ENCODE measurements at places on chromosomes 2 and 18.

DNA sequence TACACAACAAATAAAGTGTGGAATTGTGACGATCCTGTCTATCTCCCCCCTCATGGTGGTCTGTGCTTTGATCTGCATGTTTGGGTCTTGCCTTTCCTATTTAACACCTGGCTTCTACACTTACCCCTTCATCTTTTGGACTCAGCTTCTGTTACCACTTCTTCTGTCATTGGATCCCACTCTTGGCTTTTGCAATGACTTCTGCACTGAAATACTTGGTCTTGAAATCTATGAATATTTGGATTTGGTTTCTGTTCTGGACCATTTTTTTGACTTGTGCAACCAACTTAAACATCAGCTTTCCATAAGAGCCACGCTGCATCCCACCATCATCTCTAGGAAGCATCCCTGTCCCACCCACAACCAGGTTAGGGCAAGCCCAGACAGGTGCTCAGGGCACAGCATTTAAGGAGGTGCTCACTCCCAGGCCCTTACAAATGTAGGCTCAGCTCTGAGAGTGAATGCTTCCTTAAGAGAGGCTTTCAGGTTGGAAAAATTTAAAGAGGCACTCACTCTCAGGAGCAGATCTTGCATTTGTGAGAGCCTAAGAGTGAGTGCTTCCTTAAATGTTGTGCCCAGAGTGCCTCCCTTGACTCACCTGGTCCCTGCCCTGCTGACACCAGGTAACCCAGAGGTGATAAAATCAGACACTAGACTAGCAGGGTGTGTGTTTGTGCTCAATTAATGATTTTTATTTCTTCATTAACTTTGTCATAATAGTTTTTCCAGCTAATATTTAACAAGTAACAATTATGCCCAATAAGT, 124.5 kb upstream of the SH3BP4 start:
- DNase-seq = no peak

- no peak for DNase-seq
Observed at GRCh38 chr2:112189001-112189556, 50.9 kb downstream of the FBLN7 start.

GRCh38 chr2:227914362-227914761, 42.9 kb downstream of the DAW1 start:
- no peak for DNase-seq

DNA sequence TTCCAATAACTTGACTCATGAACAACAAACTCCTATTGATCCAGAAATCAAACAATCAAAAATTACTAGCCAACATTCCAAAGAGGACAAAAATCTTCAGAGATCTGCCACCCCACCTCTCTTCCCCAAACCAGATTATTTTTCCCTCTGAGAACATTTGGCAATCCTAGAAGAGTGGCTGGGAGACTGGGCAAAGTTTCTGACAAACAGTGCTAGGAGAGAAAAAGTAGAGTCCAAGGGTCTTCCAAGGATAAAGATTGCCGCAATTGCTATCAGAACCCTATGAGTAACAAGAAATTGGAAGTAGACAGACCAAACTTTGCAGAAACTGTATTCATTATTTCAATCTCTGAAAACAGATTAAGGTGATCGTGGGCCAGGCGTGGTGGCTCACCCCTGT, 22.4 kb downstream of the REV1 start:
- DNase-seq = no peak

- no peak for DNase-seq
Observed at GRCh38 chr2:191976436-191976835, 129.5 kb upstream of the CAVIN2 start.

- no peak for DNase-seq
Observed at GRCh38 chr2:207525296-207525695, 4.5 kb upstream of the CREB1 start.

DNA sequence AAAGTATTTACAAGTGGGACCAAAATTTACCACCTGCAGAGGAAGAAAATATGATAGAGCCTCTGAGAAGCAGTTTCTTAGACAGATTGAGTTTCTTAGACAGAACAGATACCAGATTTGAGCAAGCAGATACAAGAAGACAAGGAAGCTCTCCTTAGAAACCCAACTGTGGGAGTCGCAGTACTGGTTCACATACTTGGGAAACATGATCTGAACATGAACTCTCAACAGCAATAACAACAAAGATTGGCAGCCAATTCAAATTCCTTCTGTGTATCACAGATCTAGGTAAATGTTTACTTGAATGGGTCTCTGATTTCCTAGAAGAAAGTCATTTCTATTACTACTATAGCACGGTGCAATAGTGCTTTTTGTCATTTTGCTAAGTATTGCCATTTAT, 82.1 kb downstream of the OLA1 start:
- DNase-seq = no peak

DNA sequence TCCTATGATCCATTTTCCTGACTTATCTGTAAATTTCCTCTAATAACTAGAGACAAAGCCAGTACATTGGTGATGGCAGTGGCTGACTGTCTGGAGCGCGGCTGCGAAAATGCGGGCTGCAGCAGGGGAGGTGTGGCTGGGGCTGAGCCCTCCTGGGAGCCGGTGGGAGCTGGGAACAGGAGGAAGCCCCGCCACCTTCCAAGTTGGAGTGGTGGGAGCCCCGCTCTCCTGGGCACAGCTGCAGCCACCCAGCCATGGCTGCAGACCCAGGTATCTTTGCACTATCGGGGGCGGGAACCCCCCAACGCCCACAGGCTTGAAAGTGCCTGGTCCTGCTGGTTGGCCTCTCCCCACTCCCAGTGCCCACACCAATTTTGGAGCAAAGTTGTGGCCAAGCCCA, 633.0 kb upstream of the TMEFF2 start:
- DNase-seq = no peak

DNA sequence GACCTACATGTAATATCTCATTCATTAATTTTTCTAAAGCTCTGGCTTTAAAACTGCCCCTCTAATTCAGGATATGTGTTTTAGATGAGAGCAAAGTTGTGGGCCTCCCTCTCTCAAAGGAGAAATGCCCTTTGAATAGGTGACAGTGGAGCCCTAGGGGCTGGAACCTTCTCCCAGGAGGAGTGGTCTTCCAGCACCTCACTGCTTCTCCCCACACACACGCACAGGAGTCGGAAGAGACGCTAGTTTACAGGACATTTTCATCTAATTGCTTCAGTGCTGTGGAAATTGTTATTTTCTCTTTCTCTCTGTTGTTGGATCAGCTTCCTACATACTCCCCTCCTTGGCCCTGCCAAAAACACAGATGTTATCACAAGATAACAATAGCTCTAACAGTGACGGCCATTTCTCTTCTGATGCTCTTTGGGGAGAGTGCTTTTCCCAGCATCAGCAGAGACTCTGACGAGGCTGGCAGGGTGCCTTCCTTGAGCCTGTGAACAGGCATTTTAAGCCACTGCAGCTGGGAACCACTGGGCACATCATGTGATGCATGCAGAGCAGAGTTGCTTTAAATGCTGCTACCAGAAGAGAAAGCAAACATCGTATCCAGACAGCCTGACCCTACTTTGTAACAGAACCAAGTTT, 209.4 kb upstream of the SP5 start:
- DNase-seq = no peak

- DNase-seq = no peak
Observed at GRCh38 chr18:62386091-62386490, 61.0 kb downstream of the TNFRSF11A start.

DNA sequence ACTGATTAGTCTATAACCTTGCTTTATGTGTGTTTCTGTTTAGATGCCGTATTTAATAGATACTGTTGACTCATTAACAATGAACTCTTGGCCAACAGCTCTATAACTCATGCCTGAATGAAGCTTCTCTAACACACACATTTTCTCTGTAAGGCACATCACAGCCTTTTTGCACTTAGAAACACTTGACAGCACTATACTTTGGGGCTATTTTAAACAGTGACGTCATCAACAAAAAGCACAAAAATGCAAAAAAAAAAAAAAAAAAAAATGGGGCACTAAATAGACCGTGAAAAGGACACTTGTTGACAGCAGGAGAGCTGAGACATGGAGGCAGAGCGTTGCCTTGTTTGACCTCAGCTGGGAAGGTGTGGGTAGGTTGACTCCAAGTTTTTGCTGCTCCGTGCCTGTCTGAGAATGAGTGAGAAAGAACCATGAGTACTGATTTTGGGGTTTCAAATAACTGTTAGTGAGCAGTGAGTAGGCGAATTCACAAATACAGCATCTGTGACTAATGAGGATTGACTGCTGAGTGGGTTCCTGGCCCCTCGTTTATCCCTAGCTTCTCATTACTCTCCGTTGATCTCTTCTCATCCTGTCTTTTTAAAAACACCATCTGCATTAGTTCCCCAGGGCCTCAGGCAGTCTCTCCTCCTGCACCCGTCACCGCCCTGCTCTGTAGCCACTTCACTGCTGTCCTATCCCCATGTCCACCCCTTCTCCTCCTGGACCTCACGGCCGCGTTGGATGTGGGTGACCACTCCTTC, 24.4 kb downstream of the SPP2 start:
- DNase-seq = no peak

GRCh38 chr2:150885236-150885635, 376.4 kb downstream of the RBM43 start:
- DNase-seq = no peak

DNA sequence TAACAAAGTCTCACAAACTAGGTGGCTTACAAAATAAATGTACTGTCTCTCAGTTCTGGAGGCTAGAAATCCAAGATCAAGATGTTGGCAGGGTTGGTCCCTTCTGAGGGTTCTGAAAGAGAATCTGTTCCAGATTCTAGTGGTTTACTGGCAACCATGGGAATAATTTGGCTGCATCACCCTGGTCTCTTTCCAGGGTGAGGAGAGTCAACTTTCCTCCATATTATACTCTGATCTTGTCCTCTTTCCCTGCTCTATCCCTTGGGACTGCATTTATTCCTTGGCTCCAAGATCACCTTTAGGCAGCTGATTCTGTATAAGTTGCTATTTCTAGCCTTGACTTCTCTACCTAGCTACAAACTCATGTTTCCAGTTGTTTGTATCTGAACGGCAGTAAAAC, 35.2 kb downstream of the SLC40A1 start:
- DNase-seq = no peak

GRCh38 chr2:239276851-239277250, 124.0 kb downstream of the HDAC4 start:
- no peak for DNase-seq

GRCh38 chr2:140734992-140735391, 1395.8 kb downstream of the LRP1B start:
- DNase-seq = no peak

DNA sequence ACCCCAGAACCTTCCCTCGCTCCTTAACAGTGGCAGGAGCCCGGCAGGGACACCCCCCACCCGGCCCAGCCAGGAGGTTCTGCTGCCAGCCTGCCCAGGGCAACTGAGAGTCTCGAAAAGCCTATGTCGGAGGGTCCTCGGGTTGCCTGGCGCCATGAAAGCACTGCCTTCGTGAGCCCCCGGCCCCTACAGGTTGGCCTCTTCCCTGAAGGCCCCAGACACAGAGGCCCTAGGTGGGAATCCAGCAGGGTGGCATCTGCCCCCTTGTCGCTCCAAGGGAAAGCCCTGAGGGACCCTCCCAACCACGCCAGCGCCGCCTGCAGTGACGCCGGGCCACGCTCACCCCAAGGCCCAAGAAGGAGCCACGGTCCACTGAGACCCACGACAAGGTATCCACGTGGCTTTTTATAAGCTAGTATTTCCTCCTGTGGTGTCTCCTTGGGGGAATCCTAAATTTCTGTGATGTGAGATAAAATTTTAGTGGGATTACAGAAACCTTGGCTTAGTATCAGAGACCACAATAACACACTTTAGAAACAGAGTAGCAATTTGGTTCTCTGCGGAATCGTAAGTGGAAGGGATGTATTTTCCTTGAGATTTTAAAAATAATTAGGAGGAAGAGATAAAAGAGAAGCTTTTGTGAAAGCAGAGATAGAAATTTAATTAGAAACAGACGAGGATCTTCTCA, 138.9 kb downstream of the HDAC4 start:
- no peak for DNase-seq

- no peak for DNase-seq
Observed at GRCh38 chr2:1829796-1830195, 85.5 kb upstream of the PXDN start.

- DNase-seq = no peak
Observed at GRCh38 chr18:59079264-59079663, 60.4 kb upstream of the SEC11C start.

GRCh38 chr2:64963719-64964118, 25.5 kb upstream of the SLC1A4 start:
- no peak for DNase-seq

GRCh38 chr2:43285987-43286386, 59.6 kb upstream of the ZFP36L2 start:
- no peak for DNase-seq

DNA sequence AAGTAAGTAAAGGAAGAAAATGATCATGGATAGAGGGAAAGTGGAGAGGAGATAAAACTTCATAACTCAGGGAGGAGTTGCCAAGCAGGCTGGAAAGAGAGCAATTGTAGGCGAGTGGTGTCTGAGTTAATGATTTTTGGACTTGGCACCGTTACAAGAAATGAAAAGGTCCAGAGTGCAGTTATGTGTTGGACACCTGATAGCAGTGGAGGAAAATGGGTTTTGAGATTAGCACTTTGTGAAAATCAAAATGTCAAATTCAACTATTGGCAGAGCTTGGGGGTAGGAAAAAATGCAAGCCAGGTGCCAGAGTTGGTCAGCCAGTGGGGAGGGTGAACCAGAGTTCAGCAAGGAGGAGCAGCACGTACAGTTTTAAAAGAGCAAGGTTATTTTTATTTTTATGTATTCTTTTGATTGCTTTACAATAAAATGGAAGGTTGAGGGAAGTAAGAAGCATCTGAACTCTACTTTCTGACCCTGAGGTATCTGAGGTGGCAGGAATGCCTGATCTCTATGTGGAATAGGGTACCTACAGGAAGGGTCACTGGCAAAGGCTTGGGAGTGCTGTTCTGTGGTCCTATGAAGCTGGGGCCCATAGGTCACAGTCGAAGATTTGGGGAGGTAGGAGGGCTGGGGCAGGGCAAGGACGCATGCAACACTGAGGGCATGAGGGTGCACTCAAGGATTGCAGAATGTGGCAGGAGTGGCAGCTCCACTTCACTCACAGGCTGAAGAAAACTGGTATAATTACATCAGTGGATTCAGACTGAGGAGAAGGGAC, 127.5 kb downstream of the CD8B2 start:
- no peak for DNase-seq
